ENCODE measurements at places on chromosomes 1 and 21.

GRCh38 chr1:183593356-183593755, 3.1 kb upstream of the NCF2 start:
- DNase-seq: no peak

GRCh38 chr1:48739091-48739490, 37.6 kb downstream of the BEND5 start:
- DNase-seq: no peak

DNA sequence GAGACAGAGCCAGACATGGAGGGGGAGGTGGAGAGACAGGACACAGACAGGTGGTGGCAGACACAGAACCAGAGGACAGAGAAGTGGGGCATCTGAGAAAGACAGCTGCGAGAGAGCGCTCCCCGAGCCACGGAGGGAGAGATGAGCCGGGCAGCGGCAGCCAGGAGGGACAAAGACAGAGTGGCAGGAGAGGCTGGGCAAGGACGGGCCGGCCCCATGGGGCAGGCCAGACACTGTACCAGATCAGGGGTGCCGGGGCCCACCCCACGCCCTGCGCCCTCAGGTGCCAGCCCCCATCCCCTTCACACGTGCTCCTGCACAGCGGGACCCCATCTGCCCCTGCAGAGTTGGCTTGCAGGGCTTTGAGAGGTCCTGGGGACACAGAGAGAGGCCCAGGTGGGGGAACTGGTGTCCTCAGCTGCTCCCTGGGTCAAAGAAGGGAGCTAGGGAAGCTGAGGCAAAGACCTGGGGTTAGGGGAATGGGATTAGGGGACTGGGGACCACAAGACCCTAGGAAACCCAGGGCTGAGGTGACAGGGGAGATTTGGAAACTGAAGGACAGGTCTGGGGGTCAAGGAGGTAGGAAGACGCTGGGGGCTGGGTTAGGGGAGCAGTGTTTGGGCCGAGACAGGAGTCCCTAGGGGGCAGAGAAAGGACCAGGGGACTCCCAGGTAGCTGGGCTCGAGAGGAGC, 643 bp downstream of the FNDC5 start:
- no peak for DNase-seq

DNA sequence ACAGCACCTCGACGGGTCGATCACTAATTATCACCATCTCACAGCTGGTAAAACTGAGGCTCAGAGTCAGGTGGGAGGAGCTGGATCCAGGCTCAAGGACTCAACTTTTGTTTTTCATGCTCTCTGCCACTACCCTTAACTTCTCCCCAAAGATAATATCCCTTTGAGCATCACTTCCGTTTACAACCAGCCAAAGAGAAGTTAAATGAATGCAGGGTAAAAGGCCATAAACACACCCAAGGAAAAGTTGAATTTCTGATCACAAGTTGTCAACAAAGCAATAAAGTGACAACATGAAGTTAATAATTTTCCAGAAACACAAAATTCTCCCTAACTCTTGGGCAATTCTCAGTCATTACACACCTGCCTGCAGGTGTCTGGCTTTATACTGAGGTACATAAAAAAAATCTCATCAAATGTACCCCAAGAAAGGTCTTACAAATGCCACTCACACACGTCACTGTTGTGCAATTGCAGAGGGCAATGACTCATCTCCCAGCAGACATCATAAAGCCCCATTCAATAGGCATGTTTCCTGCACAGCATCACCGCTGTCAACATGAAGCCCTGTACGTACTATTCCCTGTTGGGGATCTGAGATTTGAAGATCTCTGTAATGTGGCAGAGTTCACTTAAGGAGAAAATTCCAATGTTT, 3.4 kb downstream of the OR2T11 start:
- DNase-seq: no peak

DNA sequence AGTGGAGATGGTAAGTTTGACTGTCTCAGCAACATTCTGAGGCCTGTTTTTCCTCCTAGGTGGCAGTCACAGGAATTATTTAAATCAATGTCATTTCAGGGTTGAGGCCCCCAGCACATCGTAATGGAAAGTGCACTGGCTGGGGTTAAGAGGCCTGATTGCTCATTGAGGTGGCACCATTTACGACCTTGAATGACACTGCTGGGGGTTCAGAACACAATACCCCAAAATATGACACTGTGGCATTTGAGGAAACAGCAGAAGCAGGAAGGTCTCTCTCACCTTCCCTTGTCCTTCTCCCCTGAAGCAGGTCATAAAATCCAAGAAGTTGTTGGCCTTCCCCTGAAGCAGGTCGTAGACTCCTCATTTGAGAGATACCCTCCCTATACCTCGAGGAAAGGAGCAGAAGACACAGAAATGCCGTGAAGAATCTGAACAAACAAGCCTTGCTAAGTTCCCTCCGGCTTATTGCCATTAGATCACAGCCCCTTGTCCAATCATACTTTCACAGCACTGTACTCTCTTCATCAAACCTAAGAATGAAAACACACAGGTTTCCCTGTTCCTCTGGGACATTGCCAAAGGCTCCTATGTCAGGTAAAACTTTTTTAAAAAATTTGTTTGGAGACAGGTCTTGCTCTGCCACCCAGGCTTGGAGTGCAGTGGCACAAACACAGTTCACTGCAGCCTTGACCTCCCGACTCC, 71.3 kb downstream of the S1PR1 start:
- no peak for DNase-seq

GRCh38 chr1:151570819-151571218, 30.7 kb downstream of the TUFT1 start:
- DNase-seq: no peak

DNA sequence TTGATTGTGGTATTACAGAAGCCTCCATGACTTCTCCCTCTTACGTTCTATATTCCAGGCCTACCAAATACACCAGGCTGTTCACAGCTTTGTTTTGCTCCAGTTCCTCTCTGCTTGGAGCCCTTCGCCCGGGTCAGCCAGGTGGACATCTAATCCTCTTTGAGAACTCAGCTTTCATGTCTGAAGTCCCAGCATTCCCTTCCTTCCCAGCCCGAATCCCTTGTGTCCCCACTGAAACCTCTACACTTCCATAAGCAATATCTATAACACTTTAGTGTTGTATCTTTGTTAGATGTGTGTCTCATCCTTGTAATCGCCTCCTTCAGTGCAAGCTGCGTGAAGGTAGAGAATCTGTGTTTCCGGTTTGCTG, 1.9 kb downstream of the RNF11 start:
- no peak for DNase-seq

DNA sequence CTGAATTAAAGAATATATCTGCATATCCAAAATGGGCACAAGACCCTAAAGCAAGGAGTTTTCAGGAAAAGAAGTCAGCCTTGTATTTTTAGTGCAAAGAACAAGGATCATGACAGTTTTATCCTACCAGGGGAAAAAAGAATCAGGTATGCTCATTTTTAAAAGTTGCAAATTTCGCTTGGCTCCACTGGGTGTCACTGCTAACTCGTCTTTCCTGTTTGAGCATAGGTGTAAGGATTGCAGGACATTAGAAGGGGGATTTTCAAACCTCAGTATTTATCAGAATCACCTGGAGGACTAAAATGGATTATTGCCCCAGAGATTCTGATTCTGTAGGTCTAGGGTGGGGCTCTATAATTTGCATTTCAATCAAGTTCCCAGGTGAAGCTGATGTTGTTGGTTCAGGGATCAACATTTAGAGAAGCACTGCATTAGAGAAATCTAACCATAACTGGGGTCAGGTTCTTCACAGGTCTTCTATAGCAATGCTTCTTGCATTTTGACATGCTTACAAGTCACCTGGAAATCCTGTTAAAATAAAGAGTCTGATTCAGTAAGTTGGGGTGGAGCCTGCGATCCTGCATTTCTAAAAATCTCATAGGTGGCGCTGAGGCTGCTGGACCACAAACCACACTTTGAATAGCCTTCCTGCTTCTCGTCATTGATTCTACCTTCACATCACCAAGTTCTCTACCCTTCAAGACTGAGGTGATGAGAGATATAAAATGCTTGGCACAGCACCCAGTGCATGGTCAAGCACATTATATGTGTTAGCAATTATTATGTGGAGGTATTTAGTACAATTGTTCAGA, 39.6 kb downstream of the NUF2 start:
- DNase-seq: peak; percentile 7
